ENCODE measurements at places on chromosomes 1 and 21. TPM values are rescaled to one million over a fixed set of nuclear protein-coding genes. Genes with fewer than 3 reads are reported as not detected.

DNA sequence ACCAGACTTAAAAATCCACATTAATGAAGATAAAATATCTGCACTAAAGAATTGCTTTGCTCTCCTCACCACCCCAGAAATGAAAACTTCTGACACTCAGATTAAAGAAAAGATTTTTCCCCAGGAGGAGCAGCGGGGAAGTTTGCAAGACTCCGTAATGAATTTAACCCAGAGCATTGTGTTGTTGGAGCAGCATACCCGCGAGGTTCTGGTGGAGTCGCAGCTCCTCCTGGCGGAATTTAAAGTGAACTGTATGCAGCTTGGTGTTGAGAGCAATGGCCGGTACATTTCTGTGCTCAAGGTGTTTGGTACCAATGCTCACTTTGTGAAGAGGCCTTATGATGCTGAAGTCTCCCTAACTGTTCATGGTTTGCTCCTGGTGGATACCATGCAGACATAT, 46.4 kb downstream of the VPS13D start:
- H3K4me3 ChIP-seq = no peak overlapping the region
- H3K4me1 ChIP-seq = no peaks in the 10 kb centered on the region
- no peak overlapping the region for H3K27ac ChIP-seq
- H3K36me3 ChIP-seq = peaks cover 25% of the 10 kb centered on the region

DNA sequence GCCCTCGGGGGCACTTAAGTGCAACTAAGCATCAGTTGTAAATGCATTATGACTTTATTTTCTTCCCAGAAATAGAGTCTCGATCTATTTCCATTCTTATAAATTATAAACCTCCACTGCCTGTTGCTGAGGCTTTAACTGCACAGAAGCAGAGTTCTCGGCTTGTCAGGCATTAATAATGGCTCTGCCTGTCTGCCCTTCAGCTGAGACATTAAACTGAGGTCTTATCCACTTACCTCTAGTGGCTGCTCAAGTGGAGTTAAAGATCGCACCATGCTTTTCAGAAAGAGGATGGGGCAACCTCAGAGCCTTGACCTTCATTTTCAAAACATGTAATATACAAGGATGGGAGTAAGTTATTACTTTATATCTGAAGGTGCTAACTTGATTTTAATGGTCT, 597.6 kb upstream of the PRMT6 start:
- H3K4me1 ChIP-seq = no peaks in the 10 kb centered on the region
- H3K36me3 ChIP-seq = no peaks in the 10 kb centered on the region
- no peak overlapping the region for H3K27ac ChIP-seq
- DNase-seq = no peak

- H3K4me1 ChIP-seq = no peaks in the 10 kb centered on the region
- peaks cover 6% of the 10 kb centered on the region for H3K27me3 ChIP-seq
- no peak overlapping the region for H3K27ac ChIP-seq
- no peaks in the 10 kb centered on the region for H3K36me3 ChIP-seq
- H3K4me3 ChIP-seq = no peak overlapping the region
Observed at GRCh38 chr1:47407481-47407880, 8.6 kb upstream of the FOXE3 start.

DNA sequence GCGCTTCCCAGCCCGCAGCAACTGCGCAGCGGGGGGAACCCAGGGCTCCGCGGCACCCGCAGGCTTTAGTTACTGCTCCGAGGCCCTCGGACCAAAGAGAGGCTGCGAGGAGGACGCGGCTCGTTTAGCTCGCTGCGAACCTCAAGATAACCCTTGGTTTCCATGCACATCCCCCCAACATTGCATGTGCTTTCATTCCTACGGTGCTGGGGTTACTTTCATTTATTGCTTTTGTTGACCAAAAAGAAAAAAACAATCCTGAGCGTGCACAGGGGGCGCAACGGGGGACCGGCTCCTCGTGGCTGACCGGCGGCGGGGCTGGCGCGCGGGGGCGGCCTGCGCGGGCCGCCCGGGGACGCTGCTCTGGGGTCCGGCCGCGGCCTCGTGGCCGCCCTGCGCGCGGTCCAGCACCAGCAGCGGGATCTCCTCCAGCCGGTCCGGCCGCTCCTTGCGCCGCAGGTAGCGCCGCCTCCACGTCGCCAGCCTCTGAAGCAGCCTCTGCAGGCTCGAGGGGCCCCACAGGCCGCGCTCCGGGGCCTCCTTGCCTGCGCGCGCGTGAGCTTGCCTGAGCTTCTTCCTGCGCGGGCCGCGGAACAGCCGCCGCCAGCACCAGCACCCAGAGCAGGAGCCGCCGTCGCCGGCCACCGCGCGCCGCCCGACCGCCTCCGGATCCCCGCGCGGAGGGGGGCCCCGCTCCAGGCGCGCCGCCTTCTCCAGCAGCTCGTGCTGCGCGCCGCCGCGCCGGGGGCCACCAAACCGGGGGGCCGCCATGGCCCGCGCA, 77.4 kb downstream of the DESI2 start:
- no peaks in the 10 kb centered on the region for H3K27me3 ChIP-seq
- H3K4me3 ChIP-seq = peak overlapping the region; percentile 33
- H3K36me3 ChIP-seq = no peaks in the 10 kb centered on the region
- H3K4me1 ChIP-seq = no peaks in the 10 kb centered on the region

DNA sequence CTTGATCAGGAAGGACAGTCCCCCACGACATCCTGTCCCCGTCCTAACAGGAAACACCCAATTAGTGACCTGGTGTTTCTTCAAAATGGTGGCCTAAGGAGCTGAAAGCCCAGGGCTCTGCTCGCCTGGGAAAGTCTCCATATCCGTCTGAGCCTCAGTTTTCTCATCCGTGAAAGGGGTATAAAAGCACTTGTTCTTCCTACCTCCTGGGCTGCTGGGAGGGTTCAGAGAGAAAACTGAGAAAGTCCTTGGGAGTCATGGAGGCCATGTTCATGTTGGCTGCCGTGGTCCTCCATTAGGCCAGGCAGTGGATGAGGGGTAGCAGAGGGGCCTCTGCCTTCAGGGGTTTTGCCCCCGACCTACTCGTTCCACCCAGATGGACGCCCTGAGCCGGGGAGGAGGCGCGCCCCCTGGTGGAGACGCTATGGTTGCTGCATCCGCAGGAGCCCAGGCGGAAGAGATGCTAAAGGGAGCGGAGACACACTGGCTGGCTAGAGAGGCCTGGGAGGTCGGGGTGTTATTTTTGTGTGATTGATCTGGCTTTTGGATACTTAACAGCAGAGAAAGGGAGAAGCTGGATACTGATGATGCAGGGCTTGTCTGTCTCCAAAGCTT, 113.5 kb downstream of the PRDM2 start:
- peaks cover 7% of the 10 kb centered on the region for H3K4me1 ChIP-seq
- no peaks in the 10 kb centered on the region for H3K27me3 ChIP-seq
- H3K4me3 ChIP-seq = no peak overlapping the region
- peak; percentile 36 for DNase-seq
- peaks cover 11% of the 10 kb centered on the region for H3K36me3 ChIP-seq

DNA sequence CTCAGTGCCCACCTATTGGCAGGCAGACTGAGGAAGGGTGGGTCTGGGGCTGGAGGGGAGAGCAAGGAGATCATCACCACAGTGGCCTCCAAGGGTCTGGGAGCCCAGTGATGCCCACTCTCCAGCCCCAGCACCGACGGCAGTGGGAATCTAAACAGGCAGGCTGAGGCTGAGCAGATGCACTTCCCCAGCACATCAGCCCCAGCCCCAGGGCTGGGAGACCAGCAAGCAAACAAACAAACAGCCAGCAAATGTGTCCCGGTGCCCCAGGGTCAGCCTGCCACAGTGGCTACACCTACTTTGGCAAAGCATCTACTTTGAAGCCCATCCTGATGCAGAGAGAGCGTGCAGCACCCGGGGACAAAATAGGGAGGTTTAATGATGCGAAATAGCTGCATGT, 216.3 kb upstream of the ZC3H12A start:
- no peaks in the 10 kb centered on the region for H3K36me3 ChIP-seq
- no peaks in the 10 kb centered on the region for H3K4me1 ChIP-seq
- no peak for DNase-seq
- H3K4me3 ChIP-seq = no peak overlapping the region

DNA sequence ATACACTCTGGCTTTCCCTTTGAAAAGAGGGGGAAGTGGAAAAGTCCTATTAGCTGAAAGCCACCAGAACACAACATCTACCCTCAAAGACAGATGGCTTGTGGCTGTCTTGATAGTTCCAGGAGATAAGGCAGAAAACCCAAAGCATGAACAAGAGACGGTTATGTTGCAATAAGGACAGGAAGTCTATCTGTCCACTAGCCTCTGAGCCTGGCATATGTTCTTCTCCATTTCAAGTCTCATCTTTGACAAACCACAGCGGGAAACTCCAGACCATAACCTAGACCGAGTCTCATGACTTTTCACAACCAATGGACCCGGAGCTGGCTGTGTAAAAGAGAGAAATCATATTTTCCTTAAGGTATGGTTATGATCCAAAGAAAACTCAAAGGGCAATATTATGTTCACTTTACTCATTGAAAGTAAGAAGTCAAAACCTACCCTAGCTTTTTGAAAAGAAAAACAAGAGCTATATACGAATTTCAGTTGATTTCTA, 33.8 kb downstream of the DUSP10 start:
- H3K27me3 ChIP-seq = no peaks in the 10 kb centered on the region
- H3K36me3 ChIP-seq = peaks cover 7% of the 10 kb centered on the region
- H3K27ac ChIP-seq = peak overlapping the region; percentile 60
- peaks cover 57% of the 10 kb centered on the region for H3K4me1 ChIP-seq

- no peak overlapping the region for H3K27ac ChIP-seq
- DNase-seq = no peak
- no peaks in the 10 kb centered on the region for H3K4me1 ChIP-seq
- no peak overlapping the region for H3K4me3 ChIP-seq
- no peaks in the 10 kb centered on the region for H3K27me3 ChIP-seq
- H3K36me3 ChIP-seq = no peaks in the 10 kb centered on the region
Observed at GRCh38 chr1:96842215-96842614, 120.6 kb downstream of the PTBP2 start.

- no peaks in the 10 kb centered on the region for H3K36me3 ChIP-seq
- no peaks in the 10 kb centered on the region for H3K27me3 ChIP-seq
- H3K4me3 ChIP-seq = peak overlapping the region; percentile 21
- peaks cover 94% of the 10 kb centered on the region for H3K4me1 ChIP-seq
Observed at GRCh38 chr1:101284021-101284420, 47.2 kb downstream of the S1PR1 start.

DNA sequence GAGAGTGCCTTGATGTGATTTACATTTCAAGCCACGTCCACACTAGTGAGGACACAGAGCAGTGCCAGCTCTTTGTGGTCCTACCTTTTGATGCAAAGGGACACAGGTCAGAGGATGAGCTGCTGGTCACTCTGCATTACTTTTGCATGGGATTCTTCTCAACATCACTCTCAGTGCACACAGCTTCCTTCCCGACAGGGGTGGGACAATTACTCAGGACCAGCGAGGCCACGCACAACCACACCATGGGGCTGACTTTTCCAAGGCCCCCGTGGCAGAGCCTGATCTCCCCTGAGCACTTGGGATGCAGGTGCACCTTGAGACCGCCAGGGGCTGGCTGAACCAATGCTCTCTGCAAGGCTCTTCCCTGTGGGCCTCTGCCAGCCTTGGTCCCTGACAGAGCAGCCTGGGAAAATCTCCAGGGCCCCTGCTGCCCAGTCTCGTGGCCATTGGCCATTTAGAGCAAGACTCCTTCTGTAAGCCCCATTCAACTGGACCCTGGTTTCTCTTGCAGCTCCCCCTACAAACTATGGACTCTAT, 13.2 kb upstream of the PRAMEF12 start:
- H3K4me3 ChIP-seq = no peak overlapping the region
- H3K27me3 ChIP-seq = no peaks in the 10 kb centered on the region
- H3K4me1 ChIP-seq = no peaks in the 10 kb centered on the region
- no peak for DNase-seq

- DNase-seq = no peak
- H3K4me3 ChIP-seq = no peak overlapping the region
- H3K36me3 ChIP-seq = no peaks in the 10 kb centered on the region
- H3K27ac ChIP-seq = no peak overlapping the region
- H3K4me1 ChIP-seq = peaks cover 16% of the 10 kb centered on the region
- no peaks in the 10 kb centered on the region for H3K27me3 ChIP-seq
Observed at GRCh38 chr1:32239337-32239736, 7.7 kb upstream of the FAM167B start.

DNA sequence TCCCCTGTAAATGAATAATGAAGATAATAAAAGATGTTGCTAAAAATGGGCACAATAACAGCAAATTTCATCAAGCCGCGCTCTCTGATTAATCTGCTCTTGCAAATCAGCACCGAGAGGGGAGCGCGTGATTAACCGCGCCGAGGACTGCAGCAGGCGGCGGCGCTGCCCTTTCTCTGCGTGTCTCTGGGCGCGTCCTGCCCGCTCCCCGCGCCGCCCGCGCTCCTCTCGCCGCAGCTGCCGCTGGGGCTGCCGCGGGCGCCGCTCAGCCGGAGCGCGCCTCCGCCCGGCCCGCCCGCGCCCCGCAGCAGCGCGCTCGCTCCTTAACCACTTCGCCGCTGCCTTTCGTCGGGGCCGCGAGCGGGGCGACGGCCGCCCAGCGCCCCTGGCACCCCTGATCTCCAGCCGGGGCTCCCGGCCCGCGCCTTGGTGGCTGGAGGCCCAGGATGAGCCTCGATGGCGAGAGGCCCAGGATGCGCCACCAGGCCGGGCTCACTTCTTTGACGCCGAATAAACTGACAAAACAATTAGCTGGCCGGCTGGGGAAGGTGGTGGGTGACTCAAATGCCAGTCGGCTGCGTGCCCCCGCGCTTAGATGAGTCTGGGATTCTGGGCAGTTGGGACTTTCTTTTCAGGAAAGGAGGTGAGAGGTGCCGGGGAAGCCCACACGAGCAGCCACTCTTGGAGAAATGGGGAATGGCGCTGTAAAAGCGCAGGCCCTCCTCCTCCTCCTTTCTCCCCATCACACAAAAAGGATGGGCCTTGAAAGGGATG, 221.4 kb upstream of the PKN2 start:
- no peak overlapping the region for H3K4me3 ChIP-seq
- H3K27me3 ChIP-seq = no peaks in the 10 kb centered on the region
- no peaks in the 10 kb centered on the region for H3K4me1 ChIP-seq
- DNase-seq = no peak

- no peak overlapping the region for H3K4me3 ChIP-seq
- peaks cover 57% of the 10 kb centered on the region for H3K36me3 ChIP-seq
- H3K27ac ChIP-seq = peak overlapping the region; percentile 47
- no peaks in the 10 kb centered on the region for H3K27me3 ChIP-seq
Observed at GRCh38 chr1:160548960-160549664, 26.1 kb upstream of the SLAMF6 start.

The ATP1A2 gene
- total RNA-seq = not detected

The A3GALT2 gene
- total RNA-seq = not detected

The SEC16B gene
- total RNA-seq = not detected

The CENPL gene
- 24.9 TPM for total RNA-seq
